ENCODE measurements at places on chromosomes 1 and 21. TPM values are rescaled to one million over a fixed set of nuclear protein-coding genes. Genes with fewer than 3 reads are reported as not detected.

DISC1 gene
- polyA plus RNA-seq = 0.45 TPM

SLC39A1 gene
- 38.8 TPM for polyA plus RNA-seq

GRCh38 chr1:230132758-230133157 lies 65.7 kb downstream of the GALNT2 start:
- no peaks in the 10 kb centered on the region for H3K27me3 ChIP-seq
- H3K36me3 ChIP-seq = peaks cover 3% of the 10 kb centered on the region
- no peak overlapping the region for H3K27ac ChIP-seq
- H3K4me1 ChIP-seq = peaks cover 28% of the 10 kb centered on the region
- DNase-seq = no peak
- H3K4me3 ChIP-seq = no peak overlapping the region

GRCh38 chr1:6523566-6523965 lies 30.7 kb downstream of the NOL9 start:
- DNase-seq = no peak
- H3K4me3 ChIP-seq = no peak overlapping the region
- no peak overlapping the region for H3K27ac ChIP-seq
- no peaks in the 10 kb centered on the region for H3K27me3 ChIP-seq
- peaks cover 17% of the 10 kb centered on the region for H3K36me3 ChIP-seq
- H3K4me1 ChIP-seq = no peaks in the 10 kb centered on the region

GRCh38 chr1:173257805-173258204 lies 50.7 kb upstream of the TNFSF4 start:
- H3K27ac ChIP-seq = no peak overlapping the region
- H3K4me1 ChIP-seq = no peaks in the 10 kb centered on the region
- no peak overlapping the region for H3K4me3 ChIP-seq
- H3K36me3 ChIP-seq = no peaks in the 10 kb centered on the region

DNA sequence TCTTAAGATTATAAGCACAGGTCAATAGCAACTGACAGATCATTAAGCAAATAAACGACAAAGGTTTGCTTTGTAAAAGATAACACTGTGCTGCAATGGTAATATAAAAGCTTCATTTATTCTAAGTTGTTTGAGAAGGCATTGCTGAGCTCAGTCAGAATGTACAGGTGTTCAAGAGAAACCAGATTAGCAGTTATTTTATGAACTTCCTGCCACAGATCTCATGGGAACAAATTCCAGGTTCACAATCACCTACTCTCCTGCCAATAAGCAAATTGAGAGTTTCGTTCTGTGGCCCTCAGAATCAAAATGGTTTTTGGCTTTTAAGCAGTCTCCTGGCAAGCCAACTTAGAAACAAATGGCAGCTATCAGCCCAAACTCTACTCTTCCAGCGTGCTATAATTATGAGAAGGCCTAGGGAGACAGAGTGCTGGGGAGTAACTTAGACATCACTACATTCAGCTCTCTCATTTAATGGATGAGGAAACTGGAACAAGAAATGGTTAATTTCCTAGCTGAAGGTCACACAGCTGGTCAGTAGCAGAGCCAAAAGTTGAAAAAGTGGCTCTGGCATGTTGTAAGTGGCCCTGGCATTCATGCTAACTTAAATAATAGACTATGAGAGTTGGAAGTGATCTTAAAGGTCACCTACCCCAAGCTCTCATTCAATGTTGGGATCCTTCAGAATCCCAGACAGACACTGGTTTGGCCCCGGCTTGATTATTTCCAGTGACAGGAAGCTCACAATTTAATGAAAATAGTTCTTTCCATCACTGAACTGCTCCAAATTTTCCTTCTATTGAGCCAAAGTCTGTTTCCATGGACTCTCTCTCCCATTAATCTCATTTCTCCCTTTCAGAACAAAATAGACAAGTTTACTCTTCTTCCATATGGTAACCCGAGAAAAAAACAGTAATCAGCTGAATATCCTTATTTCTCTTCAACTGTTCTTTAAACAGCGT lies 82.6 kb upstream of the EDEM3 start:
- no peaks in the 10 kb centered on the region for H3K27me3 ChIP-seq
- no peaks in the 10 kb centered on the region for H3K4me1 ChIP-seq
- no peak overlapping the region for H3K27ac ChIP-seq
- no peak for DNase-seq
- H3K4me3 ChIP-seq = no peak overlapping the region
- H3K36me3 ChIP-seq = no peaks in the 10 kb centered on the region

All from liver (tissue), 10 donors.